Suppressor macrophage treated with lipopolysaccharide for 1 hour (primary cell): ENCODE measurements at places on chromosomes 3 and 15.
A peak's percentile ranks its signal among the peaks of the same experiment; 100 is the strongest.

DNA sequence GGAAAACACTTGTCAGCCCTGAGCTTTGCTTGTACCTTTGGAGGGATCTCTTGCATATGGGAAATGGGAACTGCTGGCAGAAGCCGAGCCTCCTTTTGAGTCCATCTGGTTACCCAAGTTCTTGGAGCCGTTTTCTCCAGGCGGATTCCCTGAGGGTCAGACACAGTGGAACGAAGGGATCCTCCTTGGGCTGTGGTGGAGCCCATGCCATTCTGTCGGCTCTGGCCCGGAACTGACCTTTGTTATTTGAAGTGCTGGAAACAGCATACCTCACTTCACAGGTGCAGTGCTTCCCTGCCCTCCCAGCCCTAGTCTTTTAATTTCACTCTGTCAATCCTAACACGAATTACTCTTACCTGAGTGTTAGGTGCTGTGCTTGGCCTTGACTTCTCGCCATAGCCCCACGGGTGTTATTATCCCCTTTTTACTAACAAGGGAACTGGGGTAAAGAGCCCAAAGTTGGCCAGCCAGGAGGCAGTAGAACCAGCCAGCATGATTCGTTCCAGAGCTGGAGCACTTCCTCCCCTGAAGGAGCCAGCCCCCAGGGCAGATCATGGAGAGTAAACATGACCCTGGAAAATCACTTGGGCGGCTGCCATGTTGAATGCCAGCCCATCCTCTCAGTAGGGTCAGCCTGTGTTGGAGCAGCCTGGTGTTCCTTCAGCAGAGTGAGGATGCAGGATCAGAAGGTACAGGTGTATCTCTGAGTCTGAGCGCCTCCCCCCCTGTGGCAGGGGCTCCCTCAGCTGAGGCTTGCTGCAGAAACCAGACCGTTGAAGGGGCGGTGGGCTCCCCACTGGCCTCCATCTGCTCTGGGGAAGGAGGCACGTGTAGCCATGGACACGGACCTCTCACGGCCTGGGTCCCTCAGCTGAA, 143.2 kb downstream of the DNAJB8 start:
- no peak for DNase-seq

DNA sequence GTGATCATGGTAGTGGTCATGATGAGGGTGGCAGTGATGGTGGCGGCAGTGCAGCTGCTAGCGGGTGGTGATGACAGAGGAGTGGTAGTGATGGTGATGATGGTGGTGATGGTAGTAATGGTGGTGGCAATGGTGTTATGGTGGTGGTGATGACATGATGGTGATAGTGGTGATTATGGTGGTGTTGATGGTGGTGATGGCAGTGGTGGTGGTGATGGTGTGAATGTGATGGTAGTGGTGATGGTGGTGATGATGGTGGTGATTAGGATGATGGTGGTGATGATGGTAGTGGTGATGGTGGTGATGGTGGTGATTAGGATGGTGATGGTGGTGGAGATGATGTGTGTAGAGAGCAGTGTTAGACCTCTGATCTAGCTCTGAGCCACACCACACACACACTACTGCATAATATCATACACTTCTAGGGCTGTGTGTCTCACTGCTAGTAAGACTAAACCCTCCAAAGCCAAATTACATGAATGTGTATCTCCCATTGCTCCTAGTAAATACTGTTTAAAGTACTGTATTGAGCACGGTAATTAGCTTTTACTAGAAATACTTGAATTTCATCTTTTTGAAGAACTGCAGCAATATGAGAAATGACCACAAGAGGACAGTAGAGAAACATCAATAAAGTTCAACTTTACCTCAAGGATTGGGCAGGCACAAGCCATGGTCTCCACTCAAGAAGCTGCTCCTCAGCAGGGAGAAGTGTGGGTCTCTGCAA, 28.8 kb downstream of the TMED3 start:
- peak; percentile 72 for DNase-seq

GRCh38 chr3:44125882-44126281, 115.8 kb upstream of the TOPAZ1 start:
- no peak for DNase-seq

DNA sequence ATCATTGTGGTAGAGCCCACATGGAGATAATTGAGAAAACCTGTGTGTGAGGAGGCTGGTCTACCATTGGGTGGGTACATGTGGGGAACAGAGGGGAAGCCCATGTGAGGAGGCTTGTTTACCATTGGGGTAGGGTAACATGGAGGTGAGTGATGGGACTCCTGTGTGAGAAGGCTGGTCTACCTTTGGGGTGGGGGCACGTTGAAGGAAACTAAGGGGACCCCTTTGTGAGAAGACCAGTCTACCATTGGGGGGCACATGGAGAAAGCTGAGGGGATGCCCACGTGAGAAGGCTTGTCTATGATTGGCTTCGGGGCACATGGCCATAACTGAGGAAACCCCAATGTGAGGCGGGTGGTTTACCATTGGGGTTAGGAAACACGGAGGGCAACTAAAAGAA, 158.5 kb downstream of the FBLN2 start:
- DNase-seq = no peak

DNA sequence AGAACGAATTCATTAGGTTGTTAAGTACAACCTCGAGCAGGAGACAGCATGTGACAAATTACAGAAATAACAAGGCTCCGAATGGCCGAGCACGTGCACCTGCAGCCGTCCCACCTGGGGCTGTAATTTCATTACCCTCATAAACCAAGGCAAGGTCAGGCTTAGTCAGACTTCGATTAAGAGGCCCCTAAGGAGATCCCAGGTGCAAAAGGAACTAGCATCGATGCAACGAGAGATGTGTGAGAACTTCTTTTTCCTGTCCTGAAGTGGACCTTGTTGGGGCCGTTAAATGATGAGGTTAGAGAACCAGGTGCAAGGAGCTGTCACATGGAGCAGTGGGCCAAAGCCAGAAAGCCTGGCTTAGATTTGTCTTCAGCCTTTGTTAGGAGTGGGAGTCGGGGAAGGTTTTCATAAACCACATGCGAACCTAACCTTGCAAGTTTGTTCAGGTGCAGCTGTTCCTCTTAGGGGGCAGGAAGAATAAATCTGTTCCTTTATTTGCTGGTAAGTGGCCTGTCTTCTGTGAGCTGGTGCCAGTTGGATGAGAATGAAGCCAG, 559.9 kb upstream of the MCTP2 start:
- DNase-seq = no peak

DNA sequence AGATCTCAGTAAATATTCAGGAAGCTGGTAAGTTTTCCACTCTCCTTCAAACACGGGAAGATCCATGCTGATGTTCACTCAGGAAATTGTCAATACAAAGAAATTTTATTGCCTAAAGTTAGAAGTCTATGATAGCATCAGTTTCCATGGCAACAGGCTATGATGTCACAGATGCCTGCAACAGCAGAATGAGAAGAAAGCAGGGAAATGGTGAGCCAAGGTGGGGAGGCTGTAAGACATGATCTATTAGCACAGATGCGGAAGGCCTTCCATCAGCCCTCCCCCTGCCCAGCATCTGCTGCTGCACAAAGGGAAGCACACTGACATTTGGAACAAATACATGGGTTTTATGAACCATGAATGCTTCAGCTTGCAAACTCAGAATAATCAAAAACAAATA, 28.6 kb downstream of the EPHB1 start:
- DNase-seq = no peak

DNA sequence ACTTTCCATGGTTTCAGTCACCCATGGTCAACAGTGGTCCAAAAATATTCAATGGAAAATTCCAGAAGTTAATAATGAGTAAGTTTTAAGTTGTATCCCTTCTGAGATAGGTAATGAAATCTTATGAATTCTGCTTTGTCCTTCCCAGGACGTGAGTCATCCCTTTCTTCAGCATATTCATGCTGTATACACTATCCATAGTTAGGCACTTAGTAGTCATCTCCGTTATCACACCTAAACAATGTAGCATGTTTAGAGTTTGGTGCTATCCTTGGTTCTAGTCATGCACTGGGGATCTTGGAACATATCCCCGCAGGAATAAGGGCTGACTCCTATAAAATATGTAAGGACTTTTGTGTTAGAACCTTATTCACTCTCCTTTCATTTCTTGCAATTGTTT, 153.2 kb downstream of the UNC13C start:
- no peak for DNase-seq

DNA sequence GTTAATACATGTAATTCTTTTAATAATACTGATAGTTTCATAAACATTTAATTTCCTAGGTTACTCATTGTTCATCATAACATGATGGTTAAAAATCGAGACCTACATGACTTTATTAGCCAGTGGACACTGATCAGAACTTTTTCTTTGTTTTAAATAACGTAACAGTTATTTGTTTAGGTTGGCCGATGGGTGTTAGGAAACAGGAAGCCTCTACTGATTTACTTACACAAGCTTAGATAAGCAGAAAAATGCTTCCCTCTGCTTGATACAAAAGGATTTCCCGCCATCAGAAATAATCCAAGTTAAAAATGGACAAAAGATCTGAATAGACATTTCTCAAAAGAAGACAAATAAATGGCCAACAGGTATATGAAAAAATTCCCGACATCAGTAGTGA, 16.6 kb upstream of the APH1B start:
- DNase-seq = no peak
